AG09319 (cell line): ENCODE measurements at places on chromosomes 16 and 17.
A peak's percentile ranks its signal among the peaks of the same experiment; 100 is the strongest.

- no peak for DNase-seq
Measured at GRCh38 chr17:18321309-18321708, 6.2 kb downstream of the SMCR8 start.

DNA sequence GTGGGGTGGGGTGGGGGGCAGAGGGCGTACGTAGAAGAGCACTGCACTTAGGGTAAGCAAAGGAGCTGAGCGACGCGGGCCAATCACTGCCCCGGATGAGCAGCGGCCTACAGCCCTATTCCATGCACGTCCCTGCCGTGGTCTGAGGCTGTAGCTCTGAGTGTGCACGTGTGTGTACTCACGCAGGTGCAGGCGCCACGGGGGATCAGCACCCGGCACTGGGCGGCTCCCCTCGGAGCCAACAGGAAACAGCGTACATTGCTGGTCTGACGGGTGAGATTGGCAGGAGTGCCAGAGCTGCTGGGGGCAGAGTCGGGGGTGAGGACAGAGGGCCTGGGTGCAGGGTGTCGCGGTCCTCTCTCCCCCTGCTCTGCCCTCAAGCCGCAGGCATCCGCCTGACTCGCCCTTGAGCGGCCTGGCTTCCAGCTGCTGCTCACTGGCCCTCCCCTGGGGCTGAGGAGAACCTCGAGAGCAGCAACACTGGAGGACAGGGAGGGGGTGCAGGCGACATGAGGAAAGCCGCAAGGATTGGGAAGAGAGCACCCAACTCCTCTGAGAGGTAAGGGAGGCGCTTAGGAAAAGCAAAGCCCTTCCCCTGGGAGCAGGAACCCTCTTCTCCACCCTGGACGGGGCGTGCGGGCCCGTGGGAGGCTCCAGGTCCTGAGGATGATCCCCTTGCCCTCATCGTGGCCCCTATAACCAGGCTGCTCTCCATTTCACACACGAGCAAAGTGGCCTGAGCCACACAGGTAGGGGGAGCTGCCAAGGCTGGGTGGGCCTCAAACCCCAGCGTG lies 57.8 kb downstream of the ENGASE start:
- no peak for DNase-seq

DNA sequence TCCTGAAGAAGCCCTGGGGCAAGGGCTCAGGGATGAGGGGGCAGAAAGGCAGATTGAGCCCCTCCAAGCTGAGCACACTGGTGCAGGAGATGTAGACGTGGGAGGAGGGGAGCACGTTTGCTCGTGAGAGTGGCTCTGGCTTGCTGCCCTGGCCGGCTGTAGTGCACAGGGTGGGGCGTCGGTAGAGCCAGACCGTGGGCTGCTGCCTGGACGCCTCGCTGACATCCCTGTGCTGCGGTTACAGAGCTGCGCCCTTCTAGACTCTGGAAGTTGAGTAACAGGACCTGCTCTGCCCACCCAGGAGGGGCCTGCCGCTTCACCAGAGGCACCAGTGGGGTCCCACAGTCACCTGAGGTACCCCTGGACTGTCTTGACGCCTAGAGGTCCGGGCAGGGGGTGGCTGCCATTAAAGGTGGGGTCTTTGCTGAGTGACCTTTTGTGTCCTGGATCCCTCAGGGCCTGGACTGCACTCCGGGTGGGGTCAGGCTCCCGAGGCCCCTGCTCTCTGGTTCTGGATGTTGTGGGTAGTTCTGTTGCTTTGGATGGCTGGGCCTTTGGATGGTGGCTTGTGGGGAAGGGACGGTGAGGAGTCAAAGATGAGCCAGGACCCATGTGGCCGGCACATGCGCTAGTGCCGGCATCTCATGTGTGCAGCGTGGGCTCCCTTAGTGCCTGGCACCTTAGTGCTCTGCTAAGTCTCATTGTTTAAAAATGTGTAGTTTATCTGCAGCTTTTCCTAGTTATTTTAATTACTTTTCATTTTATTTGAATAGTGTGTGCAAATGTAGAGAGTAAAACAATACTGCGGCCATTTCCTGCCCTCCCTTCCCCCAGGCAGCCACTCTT lies 41.7 kb downstream of the PGS1 start:
- no peak for DNase-seq

DNA sequence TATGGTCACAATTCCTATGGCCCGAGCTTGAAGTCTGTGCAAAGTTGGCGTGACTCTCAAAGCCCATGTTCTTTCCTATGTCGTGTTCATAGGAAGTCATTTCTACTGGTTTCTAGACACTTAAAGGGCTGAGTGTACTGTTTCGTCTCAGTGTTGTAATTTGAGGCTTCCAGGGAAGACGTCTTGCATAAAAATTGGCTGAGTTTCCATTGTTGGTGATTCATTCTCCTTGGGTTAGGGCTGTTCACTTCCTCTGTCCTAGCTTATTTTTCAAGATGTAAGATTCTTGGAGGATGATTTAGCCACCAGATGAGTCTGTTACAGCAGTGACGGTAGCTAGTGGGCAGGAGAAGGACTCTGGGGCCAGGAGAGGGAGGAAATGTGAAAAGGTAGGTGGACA lies 43.1 kb downstream of the PIK3R5 start:
- DNase-seq, result peak; percentile 74

DNA sequence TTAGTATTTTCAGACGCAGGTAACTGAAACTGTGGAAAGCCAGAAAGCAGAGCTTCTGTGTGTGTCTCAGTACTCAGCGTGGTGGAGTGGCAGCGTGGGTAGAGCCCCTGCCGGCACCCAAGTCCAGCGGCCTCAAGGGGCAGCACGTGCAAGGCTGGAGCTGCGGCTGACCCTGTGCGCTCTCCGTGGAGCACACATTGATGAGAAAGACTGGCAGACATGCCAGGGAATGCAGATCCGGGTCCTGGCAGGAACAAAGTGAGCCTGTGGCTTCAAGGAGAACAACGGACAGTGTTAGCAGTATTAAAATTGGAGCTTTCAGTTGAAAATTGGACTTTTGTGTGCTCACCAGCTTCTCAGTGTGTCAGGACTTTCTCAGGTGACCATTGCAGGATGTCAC lies 23.3 kb downstream of the ZC3H18 start:
- no peak for DNase-seq

DNA sequence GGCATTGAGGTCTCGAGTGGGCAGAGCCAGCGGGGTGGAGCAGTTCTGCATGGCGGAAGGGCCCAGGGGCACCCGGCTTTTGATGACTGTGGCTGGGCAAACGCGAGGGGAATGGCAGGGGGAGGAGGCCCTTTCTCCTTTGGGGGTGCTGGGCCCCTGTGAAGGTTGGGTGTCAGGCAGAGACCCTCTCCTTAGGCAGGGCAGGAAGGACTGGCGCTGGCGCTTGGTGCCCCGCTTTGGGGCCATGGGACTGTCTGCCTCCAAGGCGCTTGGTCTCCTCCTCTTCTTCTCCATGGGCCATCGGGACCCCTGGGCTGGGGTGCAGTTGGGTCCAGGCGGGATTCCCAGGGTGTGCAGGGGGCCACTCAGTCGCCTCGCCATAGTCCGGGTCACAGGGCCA lies 12.8 kb upstream of the GFAP start:
- DNase-seq, result no peak

DNA sequence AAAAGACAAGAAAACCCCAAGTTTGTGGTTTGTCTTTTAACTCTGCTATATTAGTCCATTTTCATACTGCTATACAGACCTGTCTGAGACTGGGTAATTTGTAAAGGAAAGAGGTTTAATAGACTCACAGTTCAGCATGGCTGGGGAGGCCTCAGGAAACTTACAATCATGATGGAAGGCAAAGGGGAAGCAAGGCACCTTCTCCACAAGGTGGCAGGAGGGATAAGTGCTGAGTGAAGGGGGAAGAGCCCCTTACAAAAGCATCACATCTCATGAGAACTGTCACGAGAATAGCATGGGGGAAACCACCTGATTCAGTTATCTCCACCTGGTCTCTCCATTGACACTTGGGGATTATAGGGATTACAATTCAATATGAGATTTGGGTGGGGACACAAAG lies 13.5 kb upstream of the ADAM11 start:
- DNase-seq, result no peak

DNA sequence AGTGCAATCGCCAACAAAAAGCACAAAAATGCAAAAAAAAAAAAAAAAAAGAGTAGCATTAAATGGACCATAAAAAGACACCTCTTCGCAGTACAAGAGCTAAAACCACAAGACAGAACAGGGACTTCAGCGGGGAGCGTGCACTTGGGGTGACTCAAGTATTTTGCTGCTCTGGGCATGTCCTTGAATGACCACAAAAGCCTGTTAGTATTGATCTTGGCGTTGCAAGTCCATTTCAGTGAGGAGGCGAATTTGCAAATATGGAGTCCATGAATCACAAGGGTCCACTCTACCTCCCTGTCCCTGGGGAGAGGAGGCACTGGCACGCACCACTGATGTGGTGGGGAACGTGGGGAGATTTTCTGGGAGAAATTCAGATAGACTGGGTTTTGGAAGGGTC lies 78.9 kb downstream of the CNGB1 start:
- peak; percentile 86 for DNase-seq
